Stimulated activated CD4-positive, alpha-beta T cell treated with anti-CD3 and anti-CD28 coated beads, Interleukin-1b, Interleukin-23, amount 100 ng/mL, for 1 hour (primary cell): ENCODE measurements at places on chromosomes 6 and 20.
A peak's percentile ranks its signal among the peaks of the same experiment; 100 is the strongest.

GRCh38 chr6:168884646-168885086, 369.0 kb downstream of the THBS2 start:
- DNase-seq = peak; percentile 57

DNA sequence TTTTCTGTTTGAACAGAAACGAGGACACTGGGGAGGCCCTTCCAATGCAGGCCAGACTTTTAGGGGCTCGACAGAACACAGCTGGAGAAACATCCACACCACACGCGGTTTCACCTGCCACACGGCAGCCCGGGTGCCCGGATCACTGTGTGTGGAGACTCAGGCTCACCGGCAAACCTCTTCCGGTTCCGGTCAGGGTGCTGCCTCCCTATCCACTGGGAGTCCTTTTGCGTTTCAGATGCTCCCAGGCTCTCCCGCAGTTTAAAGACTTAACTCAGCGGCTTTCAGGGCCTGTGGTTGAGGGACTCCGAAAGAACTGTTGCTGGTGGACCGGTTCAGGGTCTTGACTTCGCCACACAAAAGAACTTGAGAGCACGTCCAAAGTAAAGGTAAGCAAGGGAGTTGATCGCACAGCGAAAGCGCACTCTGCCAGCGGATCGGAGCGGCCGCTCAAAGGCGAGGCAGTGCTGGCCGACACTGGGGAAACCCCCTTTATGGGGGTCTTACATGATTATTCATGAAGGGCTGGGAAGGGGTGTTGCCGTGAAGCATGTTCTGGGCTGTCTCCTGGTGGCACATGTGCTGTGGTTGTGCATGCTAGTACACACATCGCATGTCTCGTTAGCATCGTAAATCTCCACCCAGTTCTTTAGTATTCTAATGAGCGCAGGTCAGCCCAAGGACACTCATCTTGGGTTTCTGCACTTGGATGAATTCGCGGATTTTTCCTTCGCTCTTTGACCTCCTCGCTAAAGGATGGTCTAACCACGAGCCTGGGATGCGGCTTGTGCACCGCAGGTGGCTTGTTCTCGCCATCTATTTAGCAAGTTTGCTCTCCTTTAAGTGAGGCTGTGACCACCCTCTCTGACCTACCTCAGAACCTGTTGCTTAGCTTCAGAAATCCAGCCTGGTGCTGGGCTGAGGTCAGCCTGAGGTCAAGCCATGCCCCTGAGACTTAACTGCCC, 180.3 kb downstream of the CDH26 start:
- no peak for DNase-seq

- no peak for DNase-seq
These were observed 135.9 kb downstream of the KHDRBS2 start for GRCh38 chr6:62150048-62150663.

GRCh38 chr6:20230401-20231119, 18.3 kb upstream of the MBOAT1 start:
- DNase-seq = no peak

- no peak for DNase-seq
These were observed 23.6 kb downstream of the MBOAT1 start for GRCh38 chr6:20188630-20189075.

DNA sequence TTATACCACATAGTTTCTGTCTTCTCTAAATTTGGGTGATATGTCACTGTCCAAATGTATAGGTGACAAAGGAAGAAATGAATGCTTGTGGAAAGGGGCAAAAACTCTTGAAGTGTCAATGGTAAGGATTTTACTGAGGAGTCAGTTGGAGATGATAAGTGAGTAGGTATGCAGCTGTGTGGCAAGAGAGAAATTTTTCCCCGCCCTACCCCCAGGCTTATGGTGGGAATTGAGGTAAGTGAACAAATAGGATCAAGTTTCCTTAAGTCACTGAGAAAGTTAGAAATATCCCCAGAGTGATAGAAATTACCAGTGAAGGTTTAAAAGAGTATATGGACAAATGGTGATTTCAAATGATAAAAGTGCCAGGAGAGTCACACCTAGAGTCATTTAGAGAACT, 11.8 kb downstream of the DSE start:
- DNase-seq = no peak

GRCh38 chr6:23282252-23283021, 713.1 kb downstream of the HDGFL1 start:
- no peak for DNase-seq
